COR-L47 (cell line): ENCODE measurements at places on chromosomes 12 and 14.

DNA sequence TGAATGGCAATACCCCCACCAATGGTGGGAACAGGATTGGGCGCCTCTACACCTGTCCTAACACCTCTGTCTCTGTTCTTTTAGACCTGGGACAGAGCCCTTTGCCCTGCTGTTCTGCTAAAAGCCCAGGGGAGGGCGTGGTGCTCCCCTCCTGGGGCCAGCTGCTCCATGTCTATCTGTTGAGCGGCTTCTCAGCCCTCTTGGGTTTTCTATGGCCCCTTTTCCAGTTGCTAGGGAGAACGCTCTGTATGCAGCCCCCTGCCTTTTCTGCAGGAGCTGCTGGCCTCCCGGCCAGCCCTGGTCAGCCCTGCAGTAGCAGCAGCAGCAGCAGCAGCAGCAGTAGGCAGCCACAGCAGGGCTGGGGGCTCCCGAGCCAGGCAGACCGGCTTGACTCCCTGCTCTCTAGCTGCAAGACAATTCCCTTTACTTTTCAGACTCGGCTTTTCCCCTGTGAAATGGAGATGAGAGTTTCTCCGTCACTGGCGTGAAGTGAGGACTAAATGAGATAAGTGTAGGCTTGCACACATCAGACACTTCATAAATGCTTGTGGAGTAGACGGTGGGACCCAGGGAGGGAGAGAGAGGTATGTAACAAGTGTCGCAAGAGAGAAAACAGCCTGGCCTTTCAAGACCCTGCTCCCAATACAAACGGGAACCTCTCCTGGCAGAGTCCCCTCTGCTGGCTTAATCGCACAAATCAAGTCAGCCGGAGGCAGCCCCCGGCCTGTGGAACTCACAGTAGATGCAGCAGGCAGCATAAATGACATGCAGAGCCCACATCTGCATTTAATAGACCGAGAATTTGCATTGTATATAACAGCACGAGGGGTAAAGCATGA, 1.0 kb downstream of the RTL1 start:
- DNase-seq: no peak

GRCh38 chr12:16003460-16003859, 92.3 kb downstream of the DERA start:
- no peak for DNase-seq

GRCh38 chr14:22024137-22024536, 350.5 kb upstream of the OR4E1 start:
- DNase-seq: no peak

- no peak for DNase-seq
These were observed 157.5 kb upstream of the FAR2 start for GRCh38 chr12:28991626-28992025.

DNA sequence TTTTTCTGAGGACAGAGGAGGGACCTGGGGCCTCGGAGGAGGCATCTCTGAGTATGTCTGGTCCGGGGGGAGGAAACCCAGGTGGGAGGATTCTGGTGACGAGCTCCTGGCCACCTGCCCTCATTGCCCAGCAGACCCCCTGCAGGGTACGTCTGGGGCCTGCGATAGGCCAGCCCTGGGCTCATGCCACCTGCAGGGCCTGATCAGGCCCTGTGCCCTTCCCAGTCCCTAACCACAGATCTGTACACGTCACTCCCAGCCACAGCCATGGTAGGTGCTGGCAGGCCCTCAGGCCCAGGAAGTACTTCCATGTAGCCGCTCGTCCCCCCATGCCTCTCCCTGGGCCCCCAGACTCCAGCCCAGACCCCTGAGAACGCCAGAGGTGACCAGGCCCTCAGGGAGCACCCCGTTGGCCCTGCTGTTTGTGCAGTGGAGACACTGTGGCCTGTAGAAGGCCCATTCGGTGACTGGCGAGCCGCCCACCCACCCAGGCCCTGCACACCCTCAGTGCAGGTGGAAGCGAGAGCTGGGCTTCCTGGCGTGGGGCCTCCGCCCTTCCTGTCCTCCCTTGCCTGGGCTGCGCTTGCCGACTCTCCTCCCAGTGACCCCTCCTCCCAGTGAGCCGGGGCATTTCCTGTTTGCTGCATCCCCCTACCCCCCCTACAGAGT, 5.7 kb downstream of the INF2 start:
- DNase-seq: peak; percentile 64

DNA sequence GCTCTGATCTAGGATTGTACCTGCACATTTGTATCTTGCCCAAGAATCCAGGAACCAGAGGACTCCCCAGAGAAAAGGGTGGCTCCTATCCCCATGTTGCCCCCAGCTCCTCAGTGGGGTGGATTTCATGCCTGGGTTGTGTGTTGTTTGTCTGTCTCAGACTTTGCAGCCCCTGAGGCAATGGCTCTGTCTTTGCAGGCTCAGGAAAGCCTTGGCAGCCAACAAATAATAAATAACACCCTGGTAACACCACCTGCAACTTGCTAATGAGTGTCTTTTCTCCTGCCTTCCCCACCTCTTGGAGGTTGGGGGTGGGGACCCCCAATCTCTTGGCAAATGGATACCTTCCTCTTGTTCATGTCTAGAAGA, 65.2 kb upstream of the CISTR start:
- no peak for DNase-seq

DNA sequence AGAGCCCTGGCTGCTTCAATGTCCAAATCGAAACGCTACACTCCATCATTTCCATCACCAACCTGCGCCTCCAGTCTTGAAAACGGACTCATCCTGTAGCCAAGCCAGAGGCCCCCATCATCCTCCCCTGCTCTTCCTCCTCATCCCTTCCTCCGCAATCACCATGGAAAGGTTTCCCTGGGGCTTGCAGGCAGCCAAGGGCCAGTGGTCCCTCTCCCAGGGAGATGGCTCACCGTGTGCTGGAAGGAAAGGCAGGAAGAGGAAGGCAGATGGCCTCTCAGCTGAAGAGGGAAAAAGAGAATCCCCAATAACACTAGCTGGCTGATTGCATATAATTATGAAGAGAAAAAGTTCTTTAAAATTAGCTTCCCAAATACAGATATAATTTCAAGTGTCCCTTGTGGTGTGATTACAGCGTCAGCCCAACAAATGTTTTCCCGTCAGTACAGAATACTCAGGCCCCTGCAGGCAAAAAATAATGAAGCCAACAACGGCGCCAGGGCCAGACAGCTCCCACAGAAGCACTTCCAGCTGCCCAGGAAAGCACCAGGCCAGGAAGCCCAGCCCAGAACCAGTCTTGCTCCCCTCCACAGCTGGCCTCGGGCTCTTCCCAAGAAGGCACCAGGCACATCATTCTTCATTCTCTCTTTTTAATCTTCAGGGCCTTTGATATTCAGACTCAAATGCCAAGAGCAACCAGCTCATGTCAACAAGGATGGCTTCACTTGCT, 24.7 kb downstream of the ITPK1 start:
- peak; percentile 17 for DNase-seq
